ENCODE measurements at places on chromosomes 3 and 15.

GRCh38 chr15:56910801-56911200, 7.6 kb upstream of the TCF12 start:
- no peak for DNase-seq

DNA sequence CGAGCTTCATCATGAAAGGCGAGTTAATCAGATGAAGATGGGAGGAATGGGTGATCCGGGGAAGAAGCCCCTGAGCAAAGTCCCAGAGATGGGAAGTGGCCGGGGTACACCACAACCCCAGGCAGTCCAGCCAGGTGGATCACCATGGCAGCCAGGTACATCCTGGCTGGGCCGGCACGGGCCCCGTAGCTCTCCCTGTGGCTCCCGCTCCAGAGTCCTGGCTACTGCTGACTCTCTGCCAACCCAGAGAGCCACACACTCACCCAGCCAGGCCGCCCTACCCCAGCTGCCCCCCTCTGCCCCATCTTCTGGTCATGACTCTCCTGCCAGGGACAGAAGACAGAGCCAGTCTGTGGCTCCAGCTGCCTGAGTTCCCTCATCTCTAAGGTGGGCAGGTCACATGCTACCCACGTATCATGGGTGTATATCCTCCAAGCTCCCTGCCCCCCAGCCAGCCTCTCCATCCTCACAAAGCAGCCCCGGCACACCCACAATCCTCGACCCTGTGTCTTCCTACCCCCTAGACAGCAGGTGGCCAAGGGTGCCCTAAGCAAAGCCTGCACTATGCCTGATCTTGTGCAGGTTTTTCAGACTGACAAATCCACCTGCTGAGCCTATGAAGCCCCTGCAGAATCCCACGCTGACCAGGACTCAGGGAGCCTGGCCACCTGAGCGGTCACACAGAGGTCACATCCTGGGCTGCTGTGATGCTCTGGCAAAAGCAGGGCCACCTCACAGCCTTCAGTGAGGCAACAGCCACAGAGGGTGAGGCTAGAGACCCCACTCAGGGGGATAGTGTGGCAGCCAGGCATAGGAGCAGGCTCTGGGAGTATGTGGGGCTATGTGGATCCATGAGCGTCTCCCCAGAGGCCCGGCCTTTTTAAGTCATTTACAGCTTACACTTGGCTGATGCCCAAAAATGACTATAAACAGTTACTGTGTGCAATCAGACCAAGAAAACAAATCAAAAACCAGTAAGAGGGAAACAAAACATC, 13.2 kb downstream of the XXYLT1 start:
- no peak for DNase-seq

DNA sequence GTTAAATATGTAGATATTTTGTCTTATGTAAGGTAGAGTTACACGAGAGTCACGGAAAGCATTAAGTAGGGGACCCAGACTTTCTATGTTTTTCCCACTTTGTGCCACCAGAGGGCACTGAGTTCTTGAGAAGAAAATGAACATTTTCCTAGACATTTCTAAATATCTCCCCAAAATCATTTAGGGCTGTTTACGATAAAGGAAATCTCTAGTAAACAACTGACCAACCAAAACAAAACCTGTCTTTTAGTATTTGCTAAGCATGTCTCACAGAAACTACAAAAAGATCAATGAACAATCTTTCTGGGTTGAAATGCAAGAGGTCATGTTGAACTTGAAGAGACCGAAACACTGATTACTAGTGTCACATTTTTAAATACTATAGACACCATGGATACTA, 16.1 kb downstream of the POU1F1 start:
- DNase-seq: peak; percentile 5

DNA sequence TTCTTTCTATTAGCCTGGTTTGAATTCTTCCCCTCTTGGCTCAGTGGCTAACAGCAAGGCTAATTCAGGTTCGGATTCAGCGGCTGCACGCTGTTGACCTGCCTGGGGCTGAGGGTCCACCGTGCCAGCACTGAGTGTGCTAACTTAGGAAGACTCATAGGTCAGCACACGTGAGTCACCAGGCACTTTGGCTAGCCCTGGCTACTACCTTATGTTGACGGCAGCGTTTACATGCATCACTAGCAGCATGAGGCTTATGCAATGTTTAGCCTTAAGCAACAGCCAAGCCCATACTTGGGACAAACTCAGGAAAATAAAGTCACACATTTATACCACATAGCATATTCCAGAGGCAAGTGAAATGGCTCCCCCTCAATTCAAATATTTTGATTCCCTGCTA, 137.7 kb downstream of the RAB11A start:
- DNase-seq: no peak

- peak; percentile 74 for DNase-seq
Measured at GRCh38 chr3:126888186-126888760, 94.6 kb upstream of the PLXNA1 start.
